ENCODE measurements at places on chromosomes 3 and 15. TPM values are rescaled to one million over a fixed set of nuclear protein-coding genes. Genes with fewer than 3 reads are reported as not detected.

DNA sequence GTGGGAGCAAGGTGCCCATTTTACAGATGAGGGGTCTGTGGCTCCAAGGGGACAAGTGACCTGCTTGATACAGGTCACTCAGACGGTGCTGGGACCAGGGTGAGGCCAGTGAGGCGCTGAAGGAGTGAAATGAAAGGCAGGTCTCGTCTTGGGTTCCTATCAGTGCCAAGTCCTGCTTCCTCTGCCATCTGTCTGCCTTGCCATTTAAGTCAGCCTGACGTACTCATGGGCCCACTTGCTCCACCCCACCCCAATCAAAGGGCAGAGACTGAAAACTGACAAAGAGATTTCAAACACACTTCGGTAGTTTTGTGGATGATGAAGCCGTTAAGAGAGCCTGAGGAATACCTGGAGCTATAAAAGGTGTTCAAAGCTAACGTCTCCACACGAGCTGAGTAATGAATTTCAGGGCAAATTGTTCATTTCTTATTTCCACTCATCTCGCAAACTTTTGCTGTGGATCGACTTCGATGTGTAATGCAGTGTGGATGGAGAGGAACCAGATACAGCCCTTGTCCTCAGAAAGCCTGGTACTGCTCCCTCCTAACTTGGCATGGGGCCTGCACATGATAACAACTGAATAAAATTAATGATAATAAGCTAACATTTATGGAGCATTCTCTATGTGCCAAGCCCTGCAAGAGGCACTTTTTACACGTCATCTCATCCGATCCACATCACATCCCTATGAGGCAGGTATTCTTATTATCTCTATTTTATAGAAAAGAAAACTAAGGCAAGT is 36.6 kb downstream of the ATP2B2 start:
- DNase-seq: no peak
- H3K27me3 ChIP-seq: no peaks in the 10 kb centered on the region
- H3K4me3 ChIP-seq: no peak overlapping the region
- H3K27ac ChIP-seq: no peak overlapping the region
- no peaks in the 10 kb centered on the region for H3K4me1 ChIP-seq

DNA sequence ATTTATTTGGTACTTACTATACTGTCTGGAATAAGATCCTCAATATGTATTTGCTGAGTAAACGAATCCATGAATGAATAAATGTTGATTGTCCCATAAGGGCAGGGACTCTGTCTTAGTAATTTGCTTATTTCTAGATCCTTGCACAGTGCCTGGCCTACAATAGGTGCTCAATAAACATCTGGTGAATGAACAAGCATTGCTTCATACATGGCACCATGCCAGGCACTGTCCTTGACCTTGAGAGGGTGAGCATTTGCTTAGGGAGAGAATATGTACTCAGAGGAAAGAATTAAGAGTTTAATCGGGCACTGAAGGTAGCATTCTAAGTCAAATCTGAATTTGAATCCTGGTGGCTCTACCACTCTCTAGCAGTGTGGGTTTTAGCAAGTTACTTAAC is 282.1 kb downstream of the THSD4 start:
- no peaks in the 10 kb centered on the region for H3K4me1 ChIP-seq
- no peaks in the 10 kb centered on the region for H3K36me3 ChIP-seq
- no peak overlapping the region for H3K4me3 ChIP-seq

DUOXA2 gene
- total RNA-seq: not detected

PRR20G gene
- 0.26 TPM for total RNA-seq

- no peak overlapping the region for H3K27ac ChIP-seq
- H3K4me1 ChIP-seq: no peaks in the 10 kb centered on the region
- H3K36me3 ChIP-seq: no peaks in the 10 kb centered on the region
- no peaks in the 10 kb centered on the region for H3K27me3 ChIP-seq
- DNase-seq: no peak
Observed at GRCh38 chr3:61353382-61353781, 102.1 kb upstream of the FHIT start.

- no peaks in the 10 kb centered on the region for H3K36me3 ChIP-seq
- no peak for DNase-seq
- no peak overlapping the region for H3K4me3 ChIP-seq
- H3K4me1 ChIP-seq: peaks cover 2% of the 10 kb centered on the region
- no peaks in the 10 kb centered on the region for H3K27me3 ChIP-seq
- no peak overlapping the region for H3K27ac ChIP-seq
Observed at GRCh38 chr3:62724503-62724902, 150.7 kb downstream of the CADPS start.

- peaks cover 10% of the 10 kb centered on the region for H3K36me3 ChIP-seq
- no peak overlapping the region for H3K27ac ChIP-seq
- H3K27me3 ChIP-seq: no peaks in the 10 kb centered on the region
- no peaks in the 10 kb centered on the region for H3K4me1 ChIP-seq
- H3K4me3 ChIP-seq: no peak overlapping the region
- no peak for DNase-seq
Observed at GRCh38 chr15:74845208-74845568, 2.2 kb upstream of the ULK3 start.

GRCh38 chr3:159266779-159267178 is 464.9 kb downstream of the MFSD1 start:
- no peaks in the 10 kb centered on the region for H3K36me3 ChIP-seq
- no peak overlapping the region for H3K27ac ChIP-seq
- DNase-seq: peak; percentile 75

OR5H6 gene
- not detected for total RNA-seq

- no peaks in the 10 kb centered on the region for H3K27me3 ChIP-seq
- H3K4me1 ChIP-seq: no peaks in the 10 kb centered on the region
- H3K27ac ChIP-seq: no peak overlapping the region
- peaks cover 41% of the 10 kb centered on the region for H3K36me3 ChIP-seq
- H3K4me3 ChIP-seq: no peak overlapping the region
Observed at GRCh38 chr15:39593656-39594445, 13.0 kb downstream of the THBS1 start.

GRCh38 chr3:85270488-85270887 is 311.7 kb downstream of the CADM2 start:
- H3K4me3 ChIP-seq: no peak overlapping the region
- DNase-seq: no peak
- no peaks in the 10 kb centered on the region for H3K27me3 ChIP-seq
- no peak overlapping the region for H3K27ac ChIP-seq
- H3K4me1 ChIP-seq: no peaks in the 10 kb centered on the region

DNA sequence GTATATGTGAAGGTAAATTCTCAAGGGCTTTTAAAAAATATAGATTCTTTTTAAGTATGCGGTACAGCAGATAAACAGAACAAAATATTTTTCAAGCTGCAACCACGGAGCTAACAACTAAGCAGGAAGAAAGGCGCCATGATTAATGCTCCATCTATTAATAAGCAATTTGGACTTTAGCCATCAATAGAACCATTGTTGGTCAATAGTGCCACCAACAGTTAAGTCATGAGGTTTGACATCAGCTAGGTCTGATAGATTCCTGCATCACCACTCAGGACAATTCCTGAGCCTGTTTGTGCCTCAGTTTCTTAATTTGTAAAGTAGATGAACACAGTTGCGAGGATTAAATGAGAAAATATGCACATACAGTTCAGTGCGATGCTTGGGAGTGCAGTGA is 65.1 kb upstream of the FAM3D start:
- H3K4me1 ChIP-seq: no peaks in the 10 kb centered on the region
- no peak overlapping the region for H3K27ac ChIP-seq
- DNase-seq: no peak
- H3K27me3 ChIP-seq: no peaks in the 10 kb centered on the region
- no peaks in the 10 kb centered on the region for H3K36me3 ChIP-seq
- H3K4me3 ChIP-seq: no peak overlapping the region

- H3K4me1 ChIP-seq: peaks cover 10% of the 10 kb centered on the region
- no peak overlapping the region for H3K4me3 ChIP-seq
- no peak overlapping the region for H3K27ac ChIP-seq
- DNase-seq: no peak
- H3K27me3 ChIP-seq: no peaks in the 10 kb centered on the region
Observed at GRCh38 chr3:71210257-71211007, 373.1 kb downstream of the FOXP1 start.

GOLGA8T gene
- total RNA-seq: 0.53 TPM

- H3K27ac ChIP-seq: no peak overlapping the region
- no peaks in the 10 kb centered on the region for H3K27me3 ChIP-seq
- H3K4me3 ChIP-seq: no peak overlapping the region
- H3K36me3 ChIP-seq: peaks cover 35% of the 10 kb centered on the region
Observed at GRCh38 chr3:179745079-179745478, 92.2 kb downstream of the USP13 start.

LCTL gene
- total RNA-seq: 1.8 TPM

DNA sequence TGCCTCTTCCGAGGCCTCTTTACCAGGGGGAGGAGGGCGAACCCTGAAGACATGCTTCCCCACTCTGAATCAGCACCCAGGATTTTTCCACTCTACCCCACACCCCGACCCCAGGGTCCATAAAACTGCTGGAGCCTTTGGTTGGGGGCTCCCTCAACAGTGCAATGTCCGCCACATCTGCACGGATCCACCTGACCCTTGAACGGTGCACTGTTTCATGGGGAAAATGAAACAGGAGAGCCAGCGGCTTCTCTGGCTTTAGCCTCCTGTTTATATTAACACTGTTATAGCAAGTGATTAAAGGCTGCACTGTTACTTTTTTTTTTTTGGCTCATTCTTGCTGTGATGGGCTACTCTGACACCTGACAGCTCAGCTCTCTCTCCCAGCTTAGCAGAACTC is 124.1 kb upstream of the DLG1 start:
- peaks cover 7% of the 10 kb centered on the region for H3K4me1 ChIP-seq
- H3K27me3 ChIP-seq: no peaks in the 10 kb centered on the region
- no peak for DNase-seq
- no peaks in the 10 kb centered on the region for H3K36me3 ChIP-seq
